ENCODE measurements at places on chromosomes 11 and 22.

GRCh38 chr22:49413551-49413950 lies 414.1 kb downstream of the BRD1 start:
- no peak for DNase-seq

- peak; percentile 82 for DNase-seq
These were observed at the start of gene TYMP for GRCh38 chr22:50529897-50530579. Gene TYMP, minus strand, starts transcription at chr22:50530012. Its CDS starts 303 bp downstream, at chr22:50529709.

DNA sequence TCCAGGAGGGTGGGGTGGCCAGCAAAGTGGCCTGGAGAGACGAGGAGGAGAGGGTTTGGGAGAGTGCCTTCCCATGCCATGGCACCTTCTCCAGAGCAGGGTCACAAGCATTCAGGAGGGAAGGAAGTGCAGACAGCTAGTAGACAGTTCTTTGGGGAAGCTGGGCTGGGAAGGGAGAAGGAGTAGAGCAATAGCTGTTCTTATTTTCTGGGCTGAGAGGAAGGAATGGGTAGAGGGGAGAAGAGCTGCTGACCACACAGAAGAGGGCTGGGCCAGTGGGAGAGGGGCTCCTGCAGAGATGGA lies 14.8 kb upstream of the PICK1 start:
- DNase-seq = no peak

GRCh38 chr11:89163686-89164085 lies 14.0 kb upstream of the TYR start:
- no peak for DNase-seq

- DNase-seq = no peak
These were observed 126.3 kb downstream of the KIRREL3 start for GRCh38 chr11:126874276-126874675.

DNA sequence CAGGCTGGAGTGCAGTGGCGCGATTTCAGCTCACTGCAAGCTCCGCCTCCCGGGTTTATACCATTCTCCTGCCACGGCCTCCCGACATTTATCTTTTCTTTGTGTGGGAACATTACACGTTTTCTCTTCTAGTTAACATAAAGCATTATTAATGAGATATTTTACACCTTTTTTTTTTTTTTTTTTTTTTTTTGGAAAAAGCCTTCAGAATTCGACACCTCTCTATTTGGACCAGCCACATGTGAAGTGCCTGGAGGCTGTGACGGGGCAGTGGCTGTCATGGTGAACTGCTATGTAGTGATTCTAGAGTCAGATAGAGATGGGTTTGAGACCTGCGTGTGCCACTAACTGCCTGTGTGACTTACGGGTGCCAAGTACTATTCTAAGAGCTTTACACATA lies 64.3 kb downstream of the SMIM38 start:
- no peak for DNase-seq

DNA sequence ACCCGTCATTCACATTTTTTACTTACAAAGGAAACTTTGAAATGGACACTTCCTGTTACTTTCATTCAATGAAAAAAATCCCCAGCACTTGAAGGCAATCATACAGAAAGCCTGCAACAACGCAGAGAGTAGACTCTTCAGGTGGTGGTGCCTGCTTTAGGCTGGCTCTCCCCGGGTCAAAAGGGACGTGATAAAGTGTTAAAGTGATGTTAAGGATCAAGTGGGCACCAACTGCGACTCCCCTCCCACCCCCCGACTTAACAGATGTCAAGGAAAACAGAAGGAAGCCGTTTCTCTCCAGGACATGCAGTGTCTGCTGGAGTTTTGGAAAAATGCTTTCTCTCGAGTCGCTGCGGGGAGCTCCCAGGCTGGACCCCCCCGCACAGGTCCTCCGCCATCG lies 414 bp upstream of the PNPLA3 start:
- peak; percentile 16 for DNase-seq

- no peak for DNase-seq
These were observed 1.8 kb downstream of the LDHAL6A start for GRCh38 chr11:18457450-18457849.

GRCh38 chr11:130649801-130650200 lies 201.4 kb downstream of the ADAMTS15 start:
- no peak for DNase-seq

DNA sequence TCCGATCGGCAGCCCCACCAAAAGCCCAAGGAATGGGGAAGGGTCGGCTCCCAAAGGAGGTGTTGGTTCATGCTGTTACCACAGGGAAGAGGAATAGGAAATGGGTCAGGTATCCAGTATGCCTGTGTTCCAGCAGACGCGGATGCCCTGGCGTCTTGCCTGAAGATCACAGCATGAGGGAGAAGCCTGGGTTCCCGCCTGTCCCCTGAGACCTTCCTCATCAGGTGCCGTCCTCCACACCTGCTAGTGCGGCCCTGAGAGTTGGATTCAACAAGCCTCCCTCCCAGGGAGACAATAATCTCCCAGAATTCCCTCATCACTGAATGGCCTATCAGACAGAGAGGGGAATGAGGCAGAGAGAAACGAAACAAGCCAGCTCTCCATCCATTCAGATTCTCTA lies 92.2 kb downstream of the SPATA19 start:
- DNase-seq = no peak

DNA sequence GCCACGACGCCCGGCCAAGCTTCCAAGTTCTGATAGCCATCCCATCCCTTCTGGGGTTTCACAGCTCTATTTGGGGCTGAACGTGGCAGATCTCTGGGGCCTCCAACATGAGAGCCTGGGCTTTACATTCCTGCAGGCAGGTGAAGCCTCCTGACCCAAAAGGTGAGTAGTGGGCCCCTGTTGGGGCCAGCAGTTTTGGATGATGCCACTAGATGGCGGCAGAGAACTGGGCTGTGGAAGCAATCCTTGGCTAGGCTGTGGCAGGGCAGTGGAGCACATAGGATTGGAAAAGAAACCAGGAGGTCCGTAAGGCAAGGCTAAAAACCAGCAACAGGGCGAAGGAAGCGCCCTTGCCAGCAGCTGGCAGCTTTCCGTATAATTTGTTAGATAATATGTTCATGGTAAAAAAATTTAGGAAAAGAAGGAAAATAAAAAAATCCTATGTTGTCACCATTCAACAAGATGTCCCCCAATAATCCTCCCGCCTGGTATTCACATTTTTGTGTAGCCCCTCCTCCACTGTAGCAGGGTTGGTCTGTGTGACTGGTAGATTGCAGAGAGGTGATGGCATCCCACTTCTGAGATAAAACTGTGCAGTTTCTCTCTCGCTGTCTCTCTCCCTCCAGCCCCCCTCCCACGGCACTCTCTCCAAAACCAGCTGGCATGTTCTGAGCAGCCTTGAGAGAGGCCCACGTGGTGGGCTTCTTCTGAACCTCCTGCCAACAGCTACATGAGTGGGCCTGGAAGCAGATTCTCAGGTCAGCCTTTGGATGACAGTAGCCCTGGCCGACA lies 43.6 kb upstream of the OR4B1 start:
- peak; percentile 78 for DNase-seq

GRCh38 chr11:64208086-64208795 lies 1.7 kb downstream of the FERMT3 start:
- DNase-seq = no peak

DNA sequence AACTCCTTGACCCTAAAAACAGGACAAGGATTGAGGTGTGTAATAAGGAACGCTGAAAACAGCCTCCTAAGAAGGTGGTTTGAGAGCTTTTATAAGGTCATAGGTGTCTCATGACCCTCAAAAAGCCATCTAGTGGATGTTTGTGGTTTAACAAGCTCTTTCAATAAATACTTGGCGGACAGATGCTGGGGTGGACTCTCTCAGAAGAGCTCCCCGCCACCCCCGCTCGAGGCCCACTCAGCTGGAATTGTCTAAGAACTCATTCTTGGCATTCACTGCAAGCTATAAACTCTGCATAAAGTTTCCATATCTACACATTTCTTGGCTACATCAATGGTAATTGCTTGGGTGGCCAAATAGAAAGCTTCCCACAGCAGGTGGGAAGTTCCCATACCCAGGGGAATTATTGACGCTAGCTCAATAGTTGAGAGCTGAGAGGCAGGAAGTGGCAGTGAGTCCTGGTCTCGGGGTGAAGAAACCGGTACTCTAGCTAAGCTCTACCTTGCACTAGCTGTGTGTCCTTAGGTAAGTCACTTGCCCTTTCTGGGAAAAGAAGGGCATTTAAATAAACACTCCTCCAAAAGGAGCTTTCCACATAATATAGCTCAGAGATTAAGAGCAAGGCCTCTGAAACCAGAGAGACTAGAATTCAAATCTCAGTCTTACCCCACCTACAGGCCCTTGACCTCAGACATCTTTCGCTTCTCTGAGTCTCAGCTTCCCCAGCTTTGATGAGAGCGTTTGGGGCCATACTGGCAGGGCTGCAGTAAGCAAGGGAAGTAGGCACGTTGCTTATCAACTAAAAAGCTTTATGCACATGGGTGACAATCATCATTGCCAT lies 6.4 kb downstream of the MS4A15 start:
- peak; percentile 20 for DNase-seq

- no peak for DNase-seq
These were observed 7.7 kb upstream of the MALAT1 start for GRCh38 chr11:65491163-65491465.

DNA sequence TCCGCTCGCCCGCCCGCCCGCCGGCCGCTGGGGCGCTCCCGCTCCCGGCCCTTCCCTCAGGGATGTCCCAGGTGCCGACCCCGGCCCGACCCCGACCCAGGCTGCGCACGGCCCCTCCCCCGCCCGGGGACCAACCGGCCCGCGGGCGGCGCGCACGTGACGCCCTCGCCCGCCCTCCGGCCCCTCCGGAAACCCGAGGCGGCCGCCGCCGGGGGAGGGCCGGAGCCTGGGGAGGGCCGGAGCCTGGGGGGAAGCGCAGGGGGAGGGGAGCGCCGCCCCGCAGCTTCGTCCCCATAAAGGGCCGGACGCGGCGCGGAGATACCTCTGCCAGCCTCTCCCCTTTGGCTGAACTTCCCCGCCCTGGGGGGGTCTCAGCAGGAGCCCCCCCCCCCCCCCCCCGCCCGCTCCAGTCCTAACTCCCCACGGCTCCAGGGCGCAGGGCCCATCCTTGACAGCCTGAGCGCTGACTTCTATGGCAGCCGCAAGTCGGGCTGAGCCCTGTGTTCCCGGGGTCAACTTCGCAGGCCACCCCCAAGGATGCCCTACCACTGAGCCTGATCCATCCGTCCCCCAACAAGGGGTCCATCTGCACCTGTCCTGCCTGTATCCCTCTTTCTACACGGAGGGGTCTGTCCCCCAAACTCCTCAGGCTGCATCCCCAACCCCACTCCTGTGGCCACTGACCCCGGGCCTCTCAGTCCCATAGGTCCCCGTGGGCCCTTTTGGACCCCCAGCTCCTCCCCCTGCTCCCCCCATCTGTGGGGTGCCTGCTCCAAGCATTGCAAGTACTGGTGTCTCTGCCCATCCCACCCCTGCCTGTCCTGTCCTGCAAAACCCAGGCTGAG lies at the start of gene MAPK12:
Gene MAPK12, minus strand, starts transcription at position 69 of the 845 bp plus-strand sequence. CDS start 174 bp downstream, outside the sequence.
- DNase-seq = no peak

GRCh38 chr11:20407344-20407743 lies 19.8 kb downstream of the PRMT3 start:
- DNase-seq = no peak

- no peak for DNase-seq
These were observed 2.3 kb downstream of the PACSIN3 start for GRCh38 chr11:47183969-47184368.

DNA sequence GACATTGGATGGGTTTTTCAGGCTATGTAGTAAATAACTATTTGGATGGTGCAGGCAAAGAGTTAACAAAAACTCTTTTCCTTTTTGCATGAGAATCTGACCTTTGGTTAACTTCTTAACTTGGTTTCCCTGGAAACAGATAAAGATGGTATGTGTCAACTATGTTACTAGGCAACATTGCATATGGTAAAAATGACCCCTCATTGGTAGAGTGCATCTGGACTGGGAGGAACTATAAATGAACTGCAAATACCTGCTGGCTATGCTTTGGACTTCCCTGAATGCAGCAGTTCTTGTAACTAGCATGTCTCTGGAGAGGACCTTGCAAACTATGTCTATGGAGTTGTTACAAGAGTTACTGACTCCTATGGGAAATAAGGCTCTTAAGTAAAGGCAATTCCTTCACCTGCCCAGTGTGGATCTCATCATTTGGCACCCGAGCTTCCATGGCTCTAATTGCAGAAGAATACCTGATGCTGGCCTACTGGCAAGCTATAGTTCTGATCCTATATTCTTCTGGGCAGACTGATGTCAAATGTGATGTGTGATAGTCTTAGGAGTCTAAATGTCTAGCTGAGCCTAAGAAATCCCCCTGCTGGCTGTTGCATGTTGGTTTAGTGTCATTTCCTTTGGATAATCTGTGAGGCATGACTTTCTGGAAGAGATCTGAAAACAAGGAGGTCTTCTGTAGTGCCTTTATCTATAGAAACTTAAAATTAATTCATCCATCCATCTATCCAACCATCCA lies 126.7 kb upstream of the MTMR2 start:
- no peak for DNase-seq

GRCh38 chr11:103110391-103110790 lies 1.2 kb downstream of the DYNC2H1 start:
- no peak for DNase-seq

- DNase-seq = no peak
These were observed 208.5 kb downstream of the TENM4 start for GRCh38 chr11:79232346-79232745.

DNA sequence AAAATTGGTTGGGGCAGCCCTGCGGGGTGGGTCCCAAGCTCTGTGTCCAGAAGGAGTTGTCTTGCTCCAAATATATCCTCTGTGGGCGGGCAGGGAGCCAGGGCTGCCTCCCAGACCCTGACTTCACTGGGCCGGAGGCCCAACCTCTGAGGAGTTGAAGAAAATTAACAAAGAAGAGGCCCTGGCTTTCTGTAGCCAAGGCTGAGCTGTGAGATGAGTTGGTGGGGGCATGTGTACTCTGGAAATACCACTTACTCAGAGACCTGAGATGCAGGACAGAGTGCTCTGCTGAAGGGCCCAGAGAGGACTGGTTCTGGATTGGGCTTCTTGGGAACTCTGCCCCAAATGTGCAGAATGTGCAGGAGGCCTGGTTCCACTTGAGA lies 96.3 kb downstream of the SWAP70 start:
- no peak for DNase-seq

- peak; percentile 15 for DNase-seq
These were observed 19.0 kb upstream of the TP53AIP1 start for GRCh38 chr11:128961645-128962044.

DNA sequence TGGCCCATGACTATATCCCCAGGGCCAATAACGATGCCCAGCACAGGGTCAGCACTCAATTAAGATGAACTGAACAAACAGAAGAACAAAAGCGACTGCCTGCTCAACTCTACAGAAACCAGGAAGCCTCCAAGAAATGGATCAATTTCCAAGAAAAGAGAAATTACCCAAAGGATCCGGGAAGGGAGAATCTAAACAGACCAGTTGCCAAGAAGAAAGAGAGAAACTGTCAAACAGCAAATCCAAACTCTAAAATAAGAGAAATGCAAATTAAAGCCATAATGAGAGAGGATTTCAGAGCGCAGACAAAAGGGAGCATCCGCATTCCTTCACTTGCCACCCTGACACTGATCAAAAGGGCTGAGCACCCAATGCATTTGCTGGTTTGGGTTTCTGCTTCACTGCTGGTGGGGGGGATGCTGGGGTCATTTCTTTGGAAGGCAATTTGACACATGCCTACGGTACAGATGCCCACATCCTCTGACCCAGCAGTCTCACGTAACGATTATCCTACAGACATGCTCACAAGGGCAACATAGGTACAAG lies 37.7 kb upstream of the RFPL3 start:
- DNase-seq = no peak

GRCh38 chr22:38065539-38065938 lies 8.3 kb downstream of the PICK1 start:
- DNase-seq = no peak

- DNase-seq = no peak
These were observed 39.2 kb downstream of the USP35 start for GRCh38 chr11:78227921-78228320.

- no peak for DNase-seq
These were observed 126.1 kb downstream of the BRD1 start for GRCh38 chr22:49701380-49702067.

GRCh38 chr22:24686280-24686679 lies 83.3 kb downstream of the GGT1 start:
- no peak for DNase-seq

Measured in activated CD4-positive, alpha-beta memory T cell treated with anti-CD3 and anti-CD28 coated beads for 36 hours (primary cell).